ENCODE measurements at places on chromosomes 1 and 21.

DNA sequence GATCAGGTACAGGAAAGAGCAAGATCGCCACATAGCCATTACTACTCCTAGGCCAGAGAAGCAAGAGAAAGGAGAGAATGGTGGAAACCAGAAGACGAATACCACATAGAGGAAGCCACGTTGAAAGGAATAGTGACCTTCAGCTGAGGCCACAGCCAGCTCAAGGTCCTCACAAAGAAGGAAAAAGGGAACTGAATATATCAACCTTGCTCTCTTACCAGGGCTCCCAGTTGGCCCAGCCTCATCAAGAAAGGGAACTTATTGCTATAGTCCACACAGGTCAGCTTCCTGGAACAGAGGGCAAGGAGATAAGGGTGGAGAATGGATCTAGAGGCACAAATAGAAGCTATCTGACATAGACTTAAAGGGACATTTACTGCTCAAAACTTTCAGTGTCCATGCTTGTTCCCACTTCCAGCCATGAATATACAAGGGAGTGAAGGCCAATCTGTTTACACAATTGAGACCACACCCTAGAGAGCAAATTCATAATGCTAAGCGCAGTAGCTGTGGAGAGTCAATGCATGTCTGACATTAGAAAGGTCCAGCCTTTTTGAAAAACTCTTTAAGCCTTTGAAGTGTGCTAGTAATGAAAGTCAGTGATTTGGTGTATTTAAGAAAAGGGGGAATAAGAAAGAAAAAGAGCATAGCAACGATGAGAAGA lies 120.7 kb upstream of the ZC3H11B start:
- no peak for DNase-seq

DNA sequence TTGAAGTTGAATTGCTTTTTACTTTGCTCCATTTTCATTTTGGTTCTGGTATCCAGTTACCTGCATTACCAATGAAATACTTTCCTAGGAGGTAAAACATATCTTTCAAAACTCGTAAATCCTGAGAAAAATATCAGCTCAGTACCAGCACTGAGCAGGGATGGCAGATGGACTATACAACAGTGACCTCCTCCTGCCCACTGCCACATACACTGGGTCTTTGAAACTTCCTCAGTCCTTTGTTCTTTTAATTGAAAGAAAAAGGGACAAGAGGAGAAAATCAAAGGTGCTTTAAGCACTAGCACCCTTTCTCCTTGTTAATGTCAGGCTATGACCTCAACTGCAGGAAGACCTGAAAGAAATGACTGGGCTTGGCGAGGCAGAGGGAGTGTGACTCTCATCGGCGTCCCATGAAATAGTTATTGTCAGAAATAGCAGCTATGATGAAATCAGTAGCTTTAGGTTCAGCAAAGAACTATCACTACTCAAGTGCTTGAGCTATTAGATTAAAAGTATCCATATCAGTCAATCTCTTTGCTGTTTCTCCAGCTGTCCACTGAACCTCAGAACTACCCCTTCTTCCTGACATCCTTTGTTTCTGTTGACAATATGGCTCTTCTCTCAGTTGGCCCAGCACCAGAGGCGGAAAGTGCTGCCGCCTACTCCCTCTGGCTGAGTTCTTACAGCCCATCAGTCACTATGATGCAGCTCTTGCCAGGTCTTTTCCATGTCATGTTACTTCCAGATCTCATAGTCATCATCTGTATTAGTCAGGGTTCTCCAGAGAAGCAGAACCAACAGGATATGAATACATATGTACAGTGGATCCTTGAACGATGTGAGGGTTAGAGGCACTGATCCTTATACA lies 207.0 kb upstream of the MAP1LC3C start:
- peak; percentile 47 for DNase-seq

DNA sequence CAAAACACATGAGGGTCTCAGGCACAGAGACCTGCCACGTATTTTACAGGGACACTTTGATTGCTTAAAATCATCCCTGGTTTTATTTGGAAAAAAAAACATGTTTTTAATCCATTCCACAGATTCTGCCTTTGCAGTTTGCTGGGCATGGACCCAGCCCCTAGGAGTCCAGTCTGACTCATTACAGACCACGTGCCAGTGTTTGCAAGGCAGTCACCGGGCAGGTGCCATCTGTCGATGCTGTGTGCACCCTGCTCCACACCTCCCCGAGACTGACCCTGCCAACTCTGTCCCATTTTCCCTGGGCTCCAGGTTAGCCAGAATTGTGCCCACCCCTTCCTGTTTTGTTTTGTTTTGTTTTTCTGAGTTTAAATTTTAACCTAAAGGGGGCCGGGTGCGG lies 148.4 kb upstream of the TMEM51 start:
- DNase-seq = no peak

DNA sequence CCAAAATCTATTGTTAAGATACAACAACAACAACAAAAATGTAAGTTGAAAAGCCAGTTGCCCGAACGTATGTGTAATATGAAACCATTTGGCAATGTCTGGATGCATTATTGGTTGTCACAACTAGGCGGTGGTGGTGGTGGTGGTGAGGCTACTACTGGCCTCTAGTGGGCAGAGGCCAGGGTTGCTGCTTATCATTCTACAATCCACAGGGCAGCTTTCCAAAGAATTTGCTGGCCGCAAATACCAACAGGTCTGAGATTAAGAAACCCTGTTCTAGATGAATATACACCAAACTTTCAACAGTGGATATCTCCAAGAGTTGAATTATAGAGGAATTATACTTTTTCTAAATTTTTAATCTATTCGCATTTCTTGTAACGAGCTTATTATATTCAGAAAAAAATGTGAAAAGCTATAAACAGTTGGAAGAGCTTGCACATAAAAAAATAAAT lies 26.8 kb upstream of the ZNF697 start:
- DNase-seq = no peak

DNA sequence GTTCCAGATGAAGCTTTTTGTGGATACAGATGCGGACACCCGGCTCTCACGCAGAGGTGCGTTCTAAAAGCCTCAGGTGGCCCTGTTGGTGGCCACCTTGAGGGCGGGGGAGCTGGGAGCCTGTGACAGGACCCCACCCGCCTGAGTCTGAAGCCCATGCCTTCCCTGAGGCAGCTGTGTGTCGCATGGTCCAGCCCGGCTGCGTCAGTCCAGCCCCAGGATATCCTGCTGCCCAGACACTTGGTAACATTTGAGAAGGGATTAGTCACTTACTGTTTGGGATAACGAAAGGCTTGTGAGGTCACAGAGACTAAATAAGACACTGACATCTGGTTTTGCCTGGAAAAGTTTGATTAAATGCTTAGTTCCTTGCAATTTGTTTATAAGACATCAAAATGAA lies 68.9 kb downstream of the UCK2 start:
- DNase-seq = no peak

DNA sequence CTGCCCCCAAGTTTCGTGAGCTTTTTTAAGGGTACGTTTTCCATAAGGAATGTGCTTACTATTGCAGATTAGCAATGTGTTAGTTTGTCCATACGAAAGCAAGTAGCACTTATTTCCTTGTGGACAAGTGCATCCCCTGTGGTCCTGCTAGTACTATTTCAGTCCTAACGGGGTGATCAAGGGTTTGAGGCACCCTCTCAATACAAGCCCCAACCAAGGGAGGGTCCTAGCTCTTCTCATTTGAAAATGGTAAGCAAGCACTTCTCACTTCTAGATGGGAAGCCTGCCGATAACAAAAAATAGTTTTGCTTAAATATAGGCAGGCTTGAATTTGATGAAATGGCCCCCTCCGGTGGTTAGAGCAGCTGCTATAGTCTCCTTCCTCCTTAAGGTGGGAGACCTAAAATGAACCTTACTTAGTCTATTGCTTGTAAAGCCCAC lies 64.0 kb upstream of the HMCN1 start:
- no peak for DNase-seq

DNA sequence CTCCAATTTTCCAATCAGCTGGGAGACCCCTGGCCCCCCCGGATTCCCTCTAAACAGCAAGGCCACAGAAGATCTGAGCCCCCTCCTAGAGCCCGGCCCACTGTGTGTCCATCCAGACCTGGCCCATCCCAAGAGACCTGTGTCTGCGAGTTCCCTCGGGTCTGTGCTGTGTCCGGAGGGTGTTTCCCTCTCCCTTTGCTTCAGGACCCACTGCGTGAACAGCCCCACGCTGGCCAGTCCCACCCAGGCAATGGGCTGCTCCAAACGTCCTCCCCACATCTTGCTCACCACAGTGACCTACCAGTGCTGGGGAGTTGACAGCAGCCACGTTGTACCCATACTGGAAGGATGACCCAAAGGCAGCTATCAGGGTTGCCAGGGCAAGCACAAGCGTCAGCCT lies 11.6 kb downstream of the SLC2A5 start:
- DNase-seq = no peak

GRCh38 chr1:85308833-85309350 lies 32.5 kb upstream of the BCL10 start:
- no peak for DNase-seq

- DNase-seq = no peak
These were observed 46.5 kb downstream of the PRDM16 start for GRCh38 chr1:3115275-3116149.

DNA sequence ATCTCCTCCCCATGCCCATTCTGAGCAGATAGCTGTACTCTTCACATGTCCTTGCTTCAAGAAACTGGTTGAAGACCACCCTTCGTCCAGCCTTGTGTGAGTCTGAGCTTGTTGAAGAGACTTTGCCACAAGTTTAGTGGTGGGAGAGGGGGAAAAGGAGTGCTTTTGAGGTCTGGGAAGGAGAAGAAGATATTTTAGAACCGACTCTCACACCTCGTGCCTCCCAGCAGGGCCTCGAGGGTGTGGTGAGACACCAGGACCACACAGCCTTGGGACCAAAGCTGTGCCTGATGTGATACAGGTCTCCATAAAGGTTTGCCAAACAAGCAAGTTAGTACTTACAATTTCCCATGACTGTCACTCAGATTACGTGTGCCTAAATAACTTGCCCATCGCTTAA lies 201.8 kb downstream of the DYRK1A start:
- DNase-seq = no peak
